ENCODE measurements at places on chromosomes 1 and 21.

GRCh38 chr21:41633627-41634026 is 125.7 kb upstream of the TMPRSS2 start:
- no peak for DNase-seq

- DNase-seq: no peak
Measured at GRCh38 chr1:18578271-18578670, 52.4 kb upstream of the PAX7 start.

GRCh38 chr1:96060621-96061020 is 661.0 kb upstream of the PTBP2 start:
- no peak for DNase-seq

- no peak for DNase-seq
Measured at GRCh38 chr21:45859762-45860357, 121.7 kb upstream of the COL6A1 start.

DNA sequence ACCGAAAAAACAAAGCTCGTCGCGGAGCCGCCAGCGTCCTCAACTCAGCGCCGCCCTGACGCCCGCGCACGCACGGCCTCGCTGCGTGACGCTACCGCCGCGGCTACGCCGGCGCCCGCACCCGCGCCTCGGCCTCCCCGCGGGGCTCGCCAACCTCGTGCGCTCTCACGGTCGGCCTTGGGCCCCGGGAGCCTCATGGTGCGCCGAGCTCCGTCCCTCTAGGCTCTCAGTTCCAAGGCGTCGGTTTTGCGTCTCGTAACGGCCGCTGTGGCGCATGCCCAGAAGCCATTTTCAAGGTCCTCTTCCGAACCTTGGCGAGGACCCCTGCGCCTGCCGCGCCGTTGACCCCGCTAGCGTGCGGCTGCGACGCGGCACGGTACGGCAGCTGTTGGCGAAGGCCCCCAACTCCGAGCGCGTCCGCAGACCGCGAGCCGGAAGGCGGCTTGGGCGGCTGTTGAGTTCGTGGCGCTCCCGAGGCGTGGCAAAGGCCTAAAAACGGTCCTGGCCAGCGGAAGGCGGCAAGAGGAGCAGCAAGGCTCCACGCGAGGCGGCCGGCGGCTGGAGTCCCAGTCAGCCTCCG is at the start of gene HENMT1:
HENMT1 (minus strand) TSS at position 64 of the 580 bp plus-strand sequence. CDS start 1,209 bp downstream, outside the sequence.
- DNase-seq: no peak

DNA sequence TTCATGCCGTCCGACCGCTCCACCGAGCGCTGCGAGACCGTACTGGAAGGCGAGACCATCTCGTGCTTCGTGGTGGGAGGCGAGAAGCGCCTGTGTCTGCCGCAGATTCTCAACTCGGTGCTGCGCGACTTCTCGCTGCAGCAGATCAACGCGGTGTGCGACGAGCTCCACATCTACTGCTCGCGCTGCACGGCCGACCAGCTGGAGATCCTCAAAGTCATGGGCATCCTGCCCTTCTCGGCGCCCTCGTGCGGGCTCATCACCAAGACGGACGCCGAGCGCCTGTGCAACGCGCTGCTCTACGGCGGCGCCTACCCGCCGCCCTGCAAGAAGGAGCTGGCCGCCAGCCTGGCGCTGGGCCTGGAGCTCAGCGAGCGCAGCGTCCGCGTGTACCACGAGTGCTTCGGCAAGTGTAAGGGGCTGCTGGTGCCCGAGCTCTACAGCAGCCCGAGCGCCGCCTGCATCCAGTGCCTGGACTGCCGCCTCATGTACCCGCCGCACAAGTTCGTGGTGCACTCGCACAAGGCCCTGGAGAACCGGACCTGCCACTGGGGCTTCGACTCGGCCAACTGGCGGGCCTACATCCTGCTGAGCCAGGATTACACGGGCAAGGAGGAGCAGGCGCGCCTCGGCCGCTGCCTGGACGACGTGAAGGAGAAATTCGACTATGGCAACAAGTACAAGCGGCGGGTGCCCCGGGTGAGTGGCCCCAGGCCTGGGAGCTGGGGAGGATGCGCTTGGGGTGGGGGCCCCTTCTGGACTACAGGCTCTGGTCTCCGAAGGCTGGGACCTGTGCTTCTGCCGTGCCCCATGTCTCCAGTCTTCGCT is 1.1 kb downstream of the SKI start:
- peak; percentile 67 for DNase-seq

GRCh38 chr1:160767395-160768294 is 28.3 kb upstream of the LY9 start:
- no peak for DNase-seq

DNA sequence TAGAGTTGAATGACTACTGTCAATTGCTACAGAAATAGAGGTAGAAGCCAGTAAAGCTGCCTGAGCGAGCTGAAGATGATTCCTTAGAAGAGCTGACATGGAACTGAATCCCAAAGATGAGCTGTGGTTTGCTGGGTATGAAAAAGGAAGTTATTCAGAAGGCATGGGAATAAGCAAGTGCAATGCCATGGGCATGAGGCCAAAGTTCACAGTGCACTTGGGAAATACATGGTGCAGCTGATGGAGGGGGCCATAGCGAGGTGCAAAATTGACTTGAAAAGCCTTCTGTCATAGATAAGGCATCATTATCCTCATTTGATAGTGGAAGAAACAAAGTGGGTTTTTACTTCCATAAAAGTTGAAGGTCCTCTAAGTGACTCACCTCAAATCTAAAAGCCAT is 88.6 kb downstream of the NEK7 start:
- no peak for DNase-seq

DNA sequence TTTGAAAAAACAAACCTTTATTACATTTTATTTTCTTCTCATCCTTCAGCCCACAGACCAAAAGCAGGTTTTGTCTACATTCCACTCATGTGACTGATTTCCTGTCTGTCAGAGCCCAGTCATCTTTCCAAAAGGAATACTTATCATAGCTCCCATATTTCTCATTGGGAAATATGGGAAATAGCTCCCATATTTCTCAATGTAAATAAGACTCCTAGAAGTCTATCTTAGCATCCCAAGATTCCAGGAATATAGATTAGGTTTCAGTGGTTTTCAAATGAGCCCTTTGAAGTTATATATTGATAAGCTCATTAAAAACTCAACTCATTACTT is 19.1 kb upstream of the NRDC start:
- DNase-seq: no peak

GRCh38 chr1:67126111-67126746 is 8.5 kb downstream of the C1orf141 start:
- DNase-seq: no peak

DNA sequence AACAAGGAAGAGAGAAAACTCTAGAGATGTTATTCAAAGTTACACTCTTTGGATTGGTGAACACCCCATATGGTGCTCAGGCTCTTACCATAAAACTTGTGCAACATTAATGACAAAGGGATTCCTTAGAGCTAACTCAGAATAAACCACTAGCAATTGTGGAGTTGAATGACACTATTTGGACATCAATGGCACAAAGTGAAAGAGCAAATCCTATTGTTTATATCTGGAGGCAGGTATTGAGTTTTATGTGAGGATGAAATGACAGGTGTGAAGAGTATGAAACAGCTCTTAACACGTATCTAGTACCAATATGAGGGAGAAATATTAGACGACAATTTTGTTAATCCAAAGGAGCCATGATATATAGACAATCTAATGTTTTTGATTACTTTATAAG is 584.9 kb upstream of the PBX1 start:
- no peak for DNase-seq

DNA sequence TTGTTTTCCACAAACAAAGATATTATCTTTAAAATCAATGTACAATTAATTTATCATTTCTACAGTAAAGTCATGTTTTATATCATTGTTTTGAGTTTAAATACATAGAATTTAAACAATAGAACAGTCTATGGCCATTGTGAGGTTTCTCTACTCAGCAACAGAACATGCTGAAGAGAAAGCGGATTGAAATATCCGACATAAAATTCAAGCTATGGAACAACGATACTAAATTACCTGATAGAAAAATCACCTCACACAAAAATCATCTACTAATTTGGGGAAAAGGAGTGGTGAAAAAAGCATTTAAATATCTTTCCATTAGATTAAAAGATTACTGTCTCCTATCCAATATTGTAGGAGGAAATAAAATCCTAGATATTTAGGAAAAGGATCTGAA is 12.6 kb downstream of the CDKN2C start:
- DNase-seq: no peak

- no peak for DNase-seq
Measured at GRCh38 chr1:56137090-56137489, 442.3 kb downstream of the PLPP3 start.

- no peak for DNase-seq
Measured at GRCh38 chr1:197468543-197469175, 200.6 kb downstream of the CRB1 start.

- DNase-seq: no peak
Measured at GRCh38 chr1:182170891-182171461, 109.5 kb upstream of the ZNF648 start.

- DNase-seq: peak; percentile 29
Measured at GRCh38 chr1:16903054-16903453, 7.3 kb downstream of the RNU1-2 start.

- DNase-seq: peak; percentile 21
Measured at GRCh38 chr1:201456499-201457309, 12.3 kb downstream of the PHLDA3 start.

DNA sequence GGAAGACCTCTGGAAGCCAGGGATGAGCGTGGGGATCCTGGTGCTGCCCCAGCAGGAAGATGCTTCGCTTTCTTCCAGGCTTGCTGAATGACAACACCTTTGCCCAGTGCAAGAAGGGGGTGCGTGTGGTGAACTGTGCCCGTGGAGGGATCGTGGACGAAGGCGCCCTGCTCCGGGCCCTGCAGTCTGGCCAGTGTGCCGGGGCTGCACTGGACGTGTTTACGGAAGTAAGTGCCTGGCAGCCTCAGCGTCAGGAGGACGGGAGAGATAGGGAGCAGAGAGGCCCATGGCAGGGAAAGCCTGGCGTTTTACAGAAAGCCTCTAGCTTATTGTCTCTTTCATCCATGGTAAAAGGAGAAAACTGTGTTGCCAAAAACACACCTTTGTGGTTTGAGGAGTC is 23.5 kb downstream of the PHGDH start:
- no peak for DNase-seq

DNA sequence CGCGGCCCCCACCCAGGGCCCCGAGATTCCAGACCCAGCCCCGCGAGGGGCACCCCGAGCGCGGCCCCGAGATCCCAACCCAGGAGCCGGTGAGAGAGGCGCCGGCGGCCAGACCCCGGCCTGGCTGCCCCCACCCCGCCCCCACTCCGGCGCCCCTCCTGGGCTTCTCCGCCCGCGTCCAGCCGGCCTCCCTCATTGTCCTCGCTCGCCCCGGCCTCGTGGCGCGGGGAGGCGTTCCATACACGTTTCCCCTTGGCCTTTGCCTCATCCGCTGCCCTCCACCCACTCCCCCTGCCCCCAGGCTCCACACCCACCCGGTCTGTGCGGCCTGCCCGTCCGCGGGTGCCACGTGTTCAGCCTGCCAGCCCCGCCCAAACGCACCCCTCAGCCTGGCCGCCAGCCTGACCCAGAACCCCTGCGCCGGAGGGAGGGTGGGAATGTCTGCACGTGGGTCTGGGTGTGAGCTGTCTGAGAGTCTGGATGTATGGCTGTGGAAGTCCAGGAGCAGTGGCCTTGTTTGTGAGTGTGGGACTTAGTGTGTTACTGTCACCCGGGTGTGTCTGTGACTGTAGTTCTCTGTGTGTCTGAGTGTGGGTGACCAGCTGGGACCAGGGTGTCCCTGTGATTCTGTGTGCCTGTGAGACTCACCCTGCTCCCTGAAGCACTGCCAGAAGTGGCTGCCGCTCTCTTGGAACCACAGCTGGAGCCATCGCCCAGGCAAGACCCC is 681 bp downstream of the B4GALT2 start:
- DNase-seq: no peak

GRCh38 chr1:34361121-34361520 is 184.4 kb downstream of the C1orf94 start:
- DNase-seq: no peak

DNA sequence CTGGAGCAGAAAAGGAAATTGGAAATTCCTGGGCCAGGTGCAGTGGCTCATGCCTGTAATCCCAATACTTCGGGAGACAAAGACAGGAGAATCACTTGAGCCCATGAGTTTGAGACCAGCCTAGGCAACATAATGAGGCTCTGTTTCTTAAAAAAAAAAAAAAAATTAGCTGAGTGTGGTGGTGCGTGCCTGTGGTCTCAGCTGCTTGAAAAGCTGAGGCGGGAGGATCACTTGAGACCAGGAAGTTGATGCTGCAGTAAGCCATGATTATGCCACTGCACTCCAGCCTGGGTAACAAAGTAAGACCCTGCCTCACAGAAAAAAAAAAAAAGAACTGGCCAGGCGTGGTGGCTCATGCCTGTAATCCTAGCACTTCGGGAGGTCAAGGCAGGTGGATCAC is 56.7 kb downstream of the SRSF11 start:
- peak; percentile 25 for DNase-seq

DNA sequence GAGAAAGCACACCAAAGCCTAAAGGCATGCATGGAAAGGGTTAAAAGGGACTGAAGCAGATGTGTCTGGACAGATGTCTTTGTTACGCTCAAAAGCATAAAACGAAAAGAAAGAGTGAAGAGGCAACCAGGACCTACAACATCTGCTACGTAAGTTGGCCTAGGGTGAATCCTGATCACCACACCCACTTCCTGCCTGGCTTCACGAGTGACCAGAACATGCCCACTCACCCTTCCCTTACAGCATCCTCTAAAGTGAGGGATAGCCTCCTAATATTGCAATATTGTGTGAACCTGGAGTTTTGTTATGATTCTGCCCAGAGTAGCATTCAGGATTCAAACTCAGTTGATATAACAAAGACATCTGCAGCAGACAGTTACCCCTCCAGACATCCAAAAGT is 10.6 kb upstream of the OLIG2 start:
- no peak for DNase-seq

- DNase-seq: no peak
Measured at GRCh38 chr1:210397252-210397651, 68.5 kb downstream of the HHAT start.

- peak; percentile 54 for DNase-seq
Measured at GRCh38 chr21:43269440-43269839, 100.6 kb downstream of the CRYAA start.

GRCh38 chr1:201540846-201541735 is 2.2 kb downstream of the NAV1 start:
- peak; percentile 45 for DNase-seq

- no peak for DNase-seq
Measured at GRCh38 chr1:145959957-145960467, 2.2 kb upstream of the LIX1L start.

- peak; percentile 78 for DNase-seq
Measured at GRCh38 chr21:41425954-41426675, at the start of gene MX1. Gene MX1 (plus strand): TSS chr21:41426239. CDS start chr21:41432071, 5,832 bp downstream.
